ELR (cell line): ENCODE measurements at places on chromosomes 16 and 17.

- DNase-seq, result no peak
Observed at GRCh38 chr16:50739031-50739430, 2.9 kb upstream of the CYLD start.

- DNase-seq, result no peak
Observed at GRCh38 chr17:17494499-17494869, 1.7 kb downstream of the RASD1 start.

GRCh38 chr17:29645515-29646051, 22.9 kb upstream of the CORO6 start:
- no peak for DNase-seq

DNA sequence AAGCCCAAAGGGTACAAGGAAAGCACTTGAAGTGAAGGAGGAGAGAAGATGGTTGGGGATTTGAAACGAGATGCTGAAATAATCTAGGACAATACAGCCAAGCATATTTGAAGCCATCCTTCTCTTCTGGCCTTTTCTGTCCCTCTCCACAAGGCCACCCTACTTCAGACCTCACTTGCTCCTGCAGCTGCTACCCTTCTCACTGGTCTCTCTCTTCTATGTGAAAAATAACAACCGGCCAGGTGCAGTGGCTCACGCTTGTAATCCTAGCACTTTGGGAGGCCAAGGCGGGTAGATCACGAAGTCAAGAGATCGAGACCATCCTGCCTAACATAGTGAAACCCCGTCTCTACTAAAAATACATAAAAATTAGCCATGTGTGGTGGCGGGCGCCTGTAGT, 33.2 kb upstream of the HAPSTR1 start:
- no peak for DNase-seq

DNA sequence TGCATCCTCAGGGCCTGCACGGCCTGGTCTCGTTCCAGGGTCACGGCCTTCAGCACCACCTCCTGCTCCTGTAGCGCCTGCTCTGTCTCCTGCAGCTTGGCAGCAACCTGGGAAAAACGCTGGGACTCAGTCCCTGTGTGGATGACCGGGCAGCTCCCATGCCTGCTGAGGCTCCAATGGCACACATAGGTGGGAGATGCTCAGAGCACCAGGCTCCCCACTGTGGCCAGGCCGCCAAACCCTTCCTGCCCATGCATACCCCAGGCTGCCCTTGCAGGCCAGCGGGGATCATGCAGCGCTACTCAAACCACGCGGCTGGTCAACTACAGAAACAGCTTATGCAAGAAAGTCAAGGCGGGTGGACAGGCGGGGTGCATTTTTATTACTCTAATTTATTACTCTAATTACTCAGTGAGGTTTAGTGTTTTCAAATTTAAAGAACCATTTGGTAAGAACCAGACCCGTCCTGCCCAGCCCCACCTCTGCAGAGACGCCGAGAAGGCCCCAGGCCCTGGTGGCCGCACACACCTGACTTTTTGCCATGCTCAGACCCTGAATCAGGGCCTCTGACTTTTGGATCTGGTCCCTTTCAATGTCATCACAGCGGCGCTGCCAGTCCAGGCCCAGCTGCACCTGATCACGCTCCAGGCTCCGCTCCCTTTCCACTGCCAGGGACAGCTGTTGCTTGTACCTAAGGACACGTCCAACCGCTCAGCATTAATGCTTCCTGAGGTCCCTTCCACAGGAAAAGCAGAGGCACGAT, 34.0 kb downstream of the CCDC57 start:
- no peak for DNase-seq

- DNase-seq, result no peak
Observed at GRCh38 chr17:39813631-39814030, 50.5 kb downstream of the IKZF3 start.

- no peak for DNase-seq
Observed at GRCh38 chr17:50125420-50125997, 4.5 kb downstream of the SAMD14 start.

GRCh38 chr16:57852189-57852588, 49.9 kb upstream of the KIFC3 start:
- DNase-seq, result peak; percentile 25
